ENCODE measurements at places on chromosomes 16 and 17. TPM values are rescaled to one million over a fixed set of nuclear protein-coding genes. Genes with fewer than 3 reads are reported as not detected.

The LRRC75A gene
- 0.38 TPM for total RNA-seq

The KRTAP4-5 gene
- not detected for total RNA-seq

The ZNF205 gene
- total RNA-seq: 17.0 TPM

The SLC12A3 gene
- 0.11 TPM for total RNA-seq

The IRX5 gene
- 14.6 TPM for total RNA-seq

All from LHCN-M2 (cell line).